ENCODE measurements at places on chromosomes 7 and 10.

- DNase-seq = no peak
Observed at GRCh38 chr7:39261771-39262170, 284.1 kb downstream of the POU6F2 start.

DNA sequence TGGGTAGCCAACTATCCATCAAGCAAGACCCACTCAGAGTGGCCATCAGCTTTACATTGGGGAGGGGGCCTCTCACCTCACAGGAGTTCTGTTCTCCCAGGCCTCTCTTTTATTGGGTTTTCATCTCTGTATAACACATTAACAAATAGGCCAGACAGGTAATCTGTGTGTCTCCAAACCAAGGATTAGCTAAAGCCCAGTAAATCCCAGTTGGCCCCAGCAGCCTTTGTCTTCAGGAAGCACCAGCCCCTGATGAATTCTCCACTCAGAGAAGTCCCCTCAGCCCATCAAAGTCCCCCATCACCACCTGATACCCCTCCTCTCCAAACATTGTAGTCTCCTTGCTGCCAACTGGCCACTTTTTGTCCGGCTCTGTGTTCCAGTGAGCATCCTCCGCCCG, 16.9 kb upstream of the SLF2 start:
- DNase-seq = no peak

GRCh38 chr7:136605532-136606329, 262.7 kb upstream of the CHRM2 start:
- DNase-seq = no peak

- no peak for DNase-seq
Observed at GRCh38 chr10:90884431-90884830, 12.7 kb downstream of the RPP30 start.

GRCh38 chr10:98684019-98684899, 237.5 kb upstream of the HPS1 start:
- no peak for DNase-seq

DNA sequence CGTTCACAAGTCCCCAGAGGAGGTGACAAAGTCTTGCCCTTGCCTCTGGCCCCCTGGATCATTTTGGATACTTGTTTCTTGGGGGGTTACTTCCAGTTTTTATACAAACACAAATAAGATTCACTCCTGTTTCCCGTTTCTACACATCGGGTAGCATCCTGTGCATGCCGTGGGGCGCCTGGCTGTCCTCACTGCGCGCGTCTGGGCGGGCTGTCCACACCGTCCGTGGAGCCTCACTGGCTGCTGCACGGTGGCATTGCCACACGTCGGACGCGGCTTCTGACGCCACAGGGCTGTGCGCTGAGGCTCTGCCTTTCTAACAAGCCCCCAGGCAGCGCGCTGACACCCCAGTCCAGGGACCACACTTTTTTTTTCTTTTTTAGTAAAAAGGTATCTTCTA, 18.4 kb downstream of the BNIP3 start:
- DNase-seq = no peak

- DNase-seq = no peak
Observed at GRCh38 chr7:29883462-29884398, 77.4 kb downstream of the WIPF3 start.

DNA sequence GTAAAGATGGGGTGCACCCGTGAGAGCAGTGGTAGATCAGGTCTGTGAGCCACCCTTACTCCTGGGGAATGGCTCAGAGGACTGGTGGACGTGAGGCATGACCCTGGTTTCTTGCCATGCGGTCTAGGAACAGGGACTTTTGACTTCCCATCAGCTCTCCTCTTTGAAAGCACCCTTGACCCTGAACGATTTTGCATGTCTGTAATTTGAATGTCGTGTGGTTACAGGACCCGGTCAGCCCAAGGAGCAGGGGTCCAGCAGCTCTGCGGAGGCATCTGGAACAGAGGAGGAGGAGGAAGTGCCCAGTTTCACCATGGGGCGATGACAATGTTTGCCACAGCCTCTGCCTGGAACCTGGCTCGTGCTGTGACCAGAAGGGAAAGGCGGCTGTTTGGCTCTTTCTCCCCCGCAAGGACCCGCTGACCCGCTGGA, 8.6 kb upstream of the ORAI2 start:
- DNase-seq = no peak

- peak; percentile 76 for DNase-seq
Observed at GRCh38 chr10:45008524-45009161, 7.9 kb downstream of the ZNF22 start.

- no peak for DNase-seq
Observed at GRCh38 chr10:111944331-111944730, 239.2 kb downstream of the GPAM start.

- no peak for DNase-seq
Observed at GRCh38 chr10:34792881-34793280, 22.2 kb downstream of the PARD3 start.

GRCh38 chr10:59362144-59362958, at the start of gene FAM13C:
TSS of gene FAM13C (minus strand) at chr10:59362549. CDS start at chr10:59362460, 89 bp downstream.
- DNase-seq = no peak

- no peak for DNase-seq
Observed at GRCh38 chr10:6247041-6247712, 44.4 kb downstream of the PFKFB3 start.

GRCh38 chr10:31291123-31291522, 27.9 kb upstream of the ZEB1 start:
- no peak for DNase-seq

- no peak for DNase-seq
Observed at GRCh38 chr10:71048971-71049615, 160.7 kb upstream of the PCBD1 start.

DNA sequence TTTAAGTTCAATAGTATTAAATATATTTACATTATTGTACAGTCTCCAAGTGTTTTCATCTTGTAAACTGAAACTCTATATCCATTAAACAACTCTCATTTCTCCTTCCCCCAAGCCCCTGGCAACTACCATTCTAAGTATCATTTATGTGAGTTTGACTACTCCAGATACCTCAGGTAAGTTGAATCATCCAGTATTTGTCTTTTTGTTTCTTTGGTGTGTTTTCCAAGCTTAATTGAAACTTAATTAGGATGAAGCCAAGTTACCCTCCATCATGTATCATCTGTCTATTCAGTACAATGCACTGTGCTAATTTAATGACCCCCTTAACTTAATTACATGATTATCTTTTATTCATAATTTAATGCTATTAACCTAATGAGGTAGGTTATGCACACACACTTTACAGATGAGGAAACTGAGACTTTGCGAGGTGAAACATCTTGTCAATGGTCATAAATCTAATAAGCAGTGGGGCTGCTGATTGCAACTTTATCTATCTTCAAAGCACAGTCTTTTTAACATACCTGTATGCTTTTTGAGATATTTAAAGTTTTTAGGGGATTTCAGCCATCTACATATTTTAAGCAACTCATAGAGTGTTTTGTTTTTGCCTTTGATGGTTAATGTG, 663 bp downstream of the MACC1 start:
- DNase-seq = no peak

GRCh38 chr10:92164036-92164696, 126.7 kb downstream of the CPEB3 start:
- no peak for DNase-seq

- peak; percentile 57 for DNase-seq
Observed at GRCh38 chr7:159197066-159197975, 52.7 kb upstream of the VIPR2 start.

DNA sequence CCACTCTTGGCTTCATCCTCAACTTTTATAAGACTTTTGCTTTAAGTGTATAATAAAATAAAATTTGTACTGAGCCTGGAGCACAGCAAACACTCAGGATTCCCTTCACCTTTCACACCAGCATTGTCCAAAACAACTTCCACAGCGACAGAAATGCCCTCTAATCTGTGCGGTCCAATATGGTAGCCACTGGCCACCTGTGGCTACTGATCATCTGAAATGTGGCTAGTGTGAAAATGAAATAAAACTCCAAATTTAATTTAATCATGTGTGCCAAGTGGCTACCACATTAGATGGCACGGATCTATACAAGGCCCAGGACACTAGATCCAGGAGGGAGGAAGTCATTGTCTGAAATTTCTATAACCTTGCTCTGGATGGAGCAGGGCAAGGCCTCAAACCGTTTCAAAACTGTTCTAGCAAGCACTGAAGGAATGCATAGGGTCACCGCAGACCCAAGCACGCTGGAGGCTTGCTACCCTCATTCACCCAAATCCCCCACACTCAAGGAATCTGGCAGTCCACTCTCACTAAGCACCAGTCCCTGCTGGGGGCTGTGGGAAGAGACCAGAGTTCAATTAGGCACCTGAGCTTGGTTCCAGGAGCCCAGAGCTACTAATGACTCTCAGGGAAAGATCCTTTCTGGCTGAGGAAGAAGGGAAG, 6.3 kb upstream of the MYO1G start:
- DNase-seq = no peak

- no peak for DNase-seq
Observed at GRCh38 chr7:48035967-48036478, 680 bp downstream of the C7orf57 start.

GRCh38 chr10:78335691-78336401, 302.2 kb downstream of the RPS24 start:
- DNase-seq = no peak

DNA sequence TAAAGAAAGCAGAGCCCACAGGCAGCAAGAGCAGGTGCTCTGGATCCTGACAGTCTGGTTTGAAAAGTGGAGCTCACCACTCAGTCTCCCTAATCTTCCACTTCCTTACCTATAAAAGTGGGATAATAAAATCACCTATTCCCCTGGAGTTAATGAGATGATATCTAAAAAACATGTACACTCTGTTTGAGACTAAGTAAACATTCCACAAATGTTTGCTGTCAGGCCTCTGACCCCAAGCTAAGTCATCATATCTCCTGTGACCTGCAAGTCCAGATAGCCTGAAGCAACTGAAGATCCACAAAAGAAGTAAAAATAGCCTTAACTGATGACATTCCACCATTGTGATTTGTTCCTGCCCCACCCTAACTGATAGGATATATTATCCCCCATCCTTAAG, 1324.5 kb downstream of the XPNPEP1 start:
- no peak for DNase-seq

- DNase-seq = no peak
Observed at GRCh38 chr10:132069849-132070182, 4.1 kb downstream of the JAKMIP3 start.

- no peak for DNase-seq
Observed at GRCh38 chr7:121620953-121621606, 225.0 kb upstream of the FAM3C start.

- DNase-seq = no peak
Observed at GRCh38 chr7:44541028-44541869, at the start of gene NPC1L1. TSS of gene NPC1L1 (minus strand) at chr7:44541330. CDS start at chr7:44541259, 71 bp downstream.

DNA sequence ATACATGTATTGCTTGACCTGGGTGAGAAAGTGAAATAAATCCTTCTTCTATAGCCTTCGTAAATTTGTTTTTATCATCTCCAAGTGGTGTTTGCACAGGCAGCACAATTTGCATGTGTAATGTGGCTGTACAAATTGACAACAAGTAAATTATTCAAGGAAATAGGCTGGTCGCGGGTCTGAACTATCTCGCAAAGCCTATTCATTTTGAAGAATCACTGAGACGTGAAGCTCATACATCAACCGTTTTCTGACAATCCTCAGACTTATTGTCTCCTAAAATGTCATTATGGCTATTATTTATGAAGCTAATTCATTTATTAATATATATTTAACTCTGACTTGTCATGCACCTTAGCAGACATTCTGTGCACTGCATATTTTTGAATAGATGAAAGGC, 16.2 kb upstream of the FAM204A start:
- DNase-seq = no peak

DNA sequence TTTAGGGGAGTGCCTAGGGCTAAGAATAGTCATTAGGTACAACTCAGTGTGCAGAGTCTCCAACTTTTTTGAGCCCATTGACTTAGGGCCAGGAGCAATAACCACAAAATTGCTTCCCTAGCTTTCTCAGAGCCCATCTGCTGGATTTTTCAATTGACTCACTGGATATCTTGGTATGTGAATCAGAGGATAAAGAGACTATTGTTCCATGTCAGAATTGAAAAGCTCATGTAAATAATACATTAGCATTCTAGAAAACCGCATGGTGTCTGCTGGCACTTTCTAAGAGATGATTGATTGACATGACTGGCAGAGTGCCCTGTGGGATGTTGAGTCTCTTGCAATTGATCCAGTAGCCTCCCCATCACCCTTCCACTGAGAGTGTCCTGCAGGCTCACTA, 246.2 kb downstream of the CCDC7 start:
- no peak for DNase-seq

DNA sequence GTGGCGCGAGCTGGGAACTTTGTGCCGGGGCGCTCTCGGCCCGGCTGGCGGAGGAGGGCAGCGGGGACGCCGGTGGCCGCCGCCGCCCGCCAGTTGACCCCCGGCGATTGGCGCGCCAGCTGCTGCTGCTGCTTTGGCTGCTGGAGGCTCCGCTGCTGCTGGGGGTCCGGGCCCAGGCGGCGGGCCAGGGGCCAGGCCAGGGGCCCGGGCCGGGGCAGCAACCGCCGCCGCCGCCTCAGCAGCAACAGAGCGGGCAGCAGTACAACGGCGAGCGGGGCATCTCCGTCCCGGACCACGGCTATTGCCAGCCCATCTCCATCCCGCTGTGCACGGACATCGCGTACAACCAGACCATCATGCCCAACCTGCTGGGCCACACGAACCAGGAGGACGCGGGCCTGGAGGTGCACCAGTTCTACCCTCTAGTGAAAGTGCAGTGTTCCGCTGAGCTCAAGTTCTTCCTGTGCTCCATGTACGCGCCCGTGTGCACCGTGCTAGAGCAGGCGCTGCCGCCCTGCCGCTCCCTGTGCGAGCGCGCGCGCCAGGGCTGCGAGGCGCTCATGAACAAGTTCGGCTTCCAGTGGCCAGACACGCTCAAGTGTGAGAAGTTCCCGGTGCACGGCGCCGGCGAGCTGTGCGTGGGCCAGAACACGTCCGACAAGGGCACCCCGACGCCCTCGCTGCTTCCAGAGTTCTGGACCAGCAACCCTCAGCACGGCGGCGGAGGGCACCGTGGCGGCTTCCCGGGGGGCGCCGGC, 870 bp downstream of the FZD1 start:
- DNase-seq = no peak

DNA sequence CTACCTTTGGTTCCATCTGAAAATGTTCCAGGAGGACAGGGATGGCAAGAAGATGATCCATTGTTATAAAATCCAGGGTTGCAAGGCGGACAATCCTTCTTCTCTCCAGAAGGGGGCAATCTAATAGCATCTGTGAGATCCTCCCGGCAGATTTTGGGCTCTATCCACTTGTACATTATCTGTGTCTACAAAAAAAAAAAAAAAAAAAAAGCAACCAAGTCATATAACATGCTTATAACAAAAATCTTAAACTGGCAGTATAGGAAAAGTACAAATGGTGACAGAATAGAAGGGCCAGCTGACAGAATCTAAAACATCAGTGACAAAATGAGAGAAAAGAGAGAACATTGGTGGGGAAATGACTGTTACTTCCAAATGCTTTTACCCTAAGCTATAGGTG, 132.7 kb downstream of the ELAPOR2 start:
- peak; percentile 56 for DNase-seq

DNA sequence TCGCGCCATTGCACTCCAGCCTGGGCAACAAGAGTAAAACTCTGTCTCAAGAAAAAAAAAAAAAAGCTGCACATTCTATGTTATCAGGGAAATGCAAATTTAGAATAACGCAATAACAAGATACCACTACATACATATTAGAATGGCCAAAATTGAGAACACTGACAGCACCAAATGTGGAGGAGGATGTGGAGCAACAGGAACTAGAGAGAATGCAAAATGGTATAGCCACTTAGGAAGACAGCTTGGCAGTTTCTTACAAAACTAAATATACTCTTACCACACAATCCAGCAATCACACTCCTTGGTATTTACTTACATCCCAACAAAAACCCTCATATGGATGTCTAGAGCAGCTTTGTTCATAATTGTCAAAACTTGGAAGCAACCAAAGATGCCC, 76.8 kb downstream of the ALOX5 start:
- no peak for DNase-seq

- no peak for DNase-seq
Observed at GRCh38 chr7:78852951-78853350, 600.5 kb downstream of the MAGI2 start.

- DNase-seq = no peak
Observed at GRCh38 chr7:155380976-155381851, 76.7 kb upstream of the EN2 start.
